ENCODE measurements at places on chromosomes 7 and 10.

DNA sequence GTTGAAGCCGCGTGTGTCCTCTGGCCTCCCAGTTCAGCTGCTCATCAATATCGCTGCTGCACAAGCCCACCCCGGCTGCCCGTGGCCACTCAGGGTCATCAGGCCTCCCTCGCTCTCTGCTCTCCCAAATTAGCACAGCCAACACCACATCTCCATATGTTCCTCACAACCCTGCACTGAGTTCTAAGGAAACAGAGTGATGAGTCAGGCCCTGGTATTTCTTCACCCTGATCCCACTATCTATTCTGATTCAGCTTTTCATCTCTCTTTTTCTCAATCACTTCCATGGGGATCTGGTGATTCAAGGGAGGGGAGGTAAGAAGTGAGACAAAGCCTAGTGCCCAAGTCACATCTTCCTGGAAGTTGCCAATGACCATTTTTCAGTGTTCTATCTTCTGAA is 23.8 kb downstream of the CYTH3 start:
- DNase-seq = no peak

DNA sequence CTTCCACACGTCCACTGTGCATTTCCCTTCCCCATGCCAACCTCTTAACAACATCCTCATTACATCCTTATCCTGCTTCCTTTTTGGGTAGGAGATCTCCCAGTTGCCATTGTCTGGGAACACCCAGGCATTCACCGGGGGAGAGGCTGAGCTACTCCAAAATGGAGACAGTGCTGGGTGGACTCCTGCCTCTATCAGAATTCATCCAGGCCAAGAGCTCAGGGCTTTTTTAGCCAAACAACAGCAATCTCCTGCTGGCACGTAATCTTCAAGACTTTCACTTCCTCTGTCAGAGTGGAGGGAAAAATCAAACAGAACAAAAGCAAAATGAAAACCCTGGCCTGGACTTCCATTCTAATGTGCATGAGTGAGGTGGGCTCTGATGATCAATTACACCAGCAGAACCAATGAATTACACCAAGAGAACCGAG is 245.0 kb downstream of the PRPF18 start:
- DNase-seq = no peak

GRCh38 chr10:99539820-99540219 is 7.1 kb downstream of the NKX2-3 start:
- no peak for DNase-seq

DNA sequence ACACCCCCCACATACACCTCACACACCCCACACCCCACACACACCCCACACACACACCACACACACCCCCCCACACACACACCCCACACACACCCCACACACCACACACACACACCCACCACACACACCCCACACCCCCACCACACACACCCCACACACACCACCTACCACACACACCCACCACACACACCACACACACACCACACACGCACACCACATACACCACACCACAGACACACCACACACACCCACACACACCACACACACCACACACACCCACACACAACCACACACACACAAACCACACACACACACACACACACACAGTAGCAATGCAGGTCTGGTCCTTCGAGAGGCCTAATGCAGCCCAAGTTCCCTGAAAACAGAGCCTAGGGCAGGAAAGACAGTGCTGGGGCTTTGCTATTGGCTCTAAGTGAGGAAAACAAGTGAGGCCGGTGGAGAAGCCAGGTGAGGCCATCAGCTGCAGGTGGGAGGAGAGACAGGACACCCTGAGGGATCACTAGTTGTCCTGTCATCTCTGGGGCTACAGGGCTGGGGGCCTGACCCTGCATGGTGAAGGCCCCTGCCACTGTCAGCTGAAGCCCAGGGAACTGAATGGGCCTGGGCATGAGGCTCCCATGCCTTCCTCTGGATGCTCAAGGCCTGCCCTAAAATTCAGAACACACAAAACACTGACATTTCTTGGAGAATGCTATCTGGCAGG is 92.6 kb downstream of the CYTH3 start:
- no peak for DNase-seq

GRCh38 chr10:115566867-115567266 is 473.7 kb downstream of the ATRNL1 start:
- peak; percentile 27 for DNase-seq

Data from HuH-7 (cell line).